Kasumi-1 (cell line): ENCODE measurements at places on chromosomes 1 and 21.
A peak's percentile ranks its signal among the peaks of the same experiment; 100 is the strongest.

DNA sequence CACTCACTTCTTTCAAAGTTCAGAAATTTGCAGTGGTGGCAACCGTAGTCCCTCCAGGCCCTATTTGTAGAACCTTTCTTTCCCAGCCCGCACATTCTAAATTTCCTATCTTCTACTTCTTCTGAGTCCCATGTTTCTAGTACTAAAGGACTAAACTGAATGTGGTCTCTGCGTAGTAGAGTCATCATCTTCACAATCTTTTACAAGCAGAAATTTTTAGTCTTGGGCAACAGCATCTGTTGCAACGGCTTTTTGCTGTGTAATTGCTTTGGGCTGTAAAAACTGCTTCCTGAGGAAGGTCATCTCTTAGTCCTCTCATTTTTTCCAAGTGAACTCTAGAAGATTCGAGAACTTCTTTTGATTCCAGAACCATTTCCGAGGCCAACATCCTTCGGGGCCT lies 23.9 kb downstream of the VAV3 start:
- DNase-seq: peak; percentile 54

DNA sequence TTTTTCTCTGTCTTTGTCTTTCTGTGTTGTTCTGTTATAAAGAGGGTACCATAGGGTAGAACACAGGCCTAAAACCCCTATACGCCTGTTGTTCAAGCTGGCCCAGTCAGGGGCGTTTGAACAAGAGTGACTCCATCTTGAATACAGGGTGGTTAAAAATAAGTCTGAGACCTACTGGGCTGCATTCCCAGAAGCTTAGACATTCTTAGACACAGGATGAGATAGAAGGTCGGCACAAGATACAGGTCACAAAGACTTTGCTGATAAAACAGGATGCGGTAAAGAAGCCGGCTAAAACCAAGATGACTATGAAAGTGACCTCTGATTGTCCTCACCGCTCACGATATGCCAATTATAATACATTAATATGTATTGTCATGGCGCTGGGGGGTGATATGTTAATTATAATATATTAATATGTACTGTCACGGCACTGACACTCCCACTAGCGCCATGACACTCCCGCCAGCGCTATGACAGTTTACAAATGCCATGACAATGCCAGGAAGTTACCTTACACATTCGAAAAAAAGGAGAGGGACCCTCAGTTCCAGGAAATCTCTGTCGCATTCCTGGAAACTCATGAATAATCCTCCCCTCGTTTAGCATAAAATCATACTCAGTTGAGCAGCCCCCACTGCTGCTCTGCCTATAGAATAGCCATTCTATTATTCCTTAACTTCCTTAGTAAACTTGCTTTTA lies 58.5 kb upstream of the KLHDC7A start:
- DNase-seq: no peak

GRCh38 chr1:36938819-36939218 lies 95.5 kb downstream of the GRIK3 start:
- no peak for DNase-seq

DNA sequence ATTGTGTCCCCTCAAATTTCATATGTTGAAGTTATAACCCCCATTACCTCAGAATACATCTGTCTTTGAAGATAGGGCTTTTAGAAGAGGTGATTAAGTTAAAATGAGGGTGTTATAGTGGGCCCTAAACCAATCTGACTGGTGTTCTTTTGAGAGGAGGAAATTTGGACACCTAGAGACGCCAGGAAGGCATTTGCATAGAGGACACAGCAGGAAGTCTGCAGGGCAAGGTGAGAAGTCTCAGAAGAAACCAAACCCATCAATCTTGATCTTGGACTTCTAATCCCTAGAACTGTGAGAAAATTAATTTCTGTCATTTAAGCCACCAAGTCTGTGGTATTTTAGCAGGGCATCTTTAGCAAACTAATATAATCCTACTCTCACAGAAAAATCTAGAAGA lies 13.0 kb downstream of the GOLPH3L start:
- no peak for DNase-seq

- DNase-seq: no peak
These were observed 31.3 kb downstream of the ZBTB8B start for GRCh38 chr1:32496127-32496526.

GRCh38 chr1:72286401-72286800 lies 4.1 kb upstream of the NEGR1 start:
- no peak for DNase-seq

GRCh38 chr1:109279615-109280278 lies 3.2 kb downstream of the PSRC1 start:
- DNase-seq: no peak

DNA sequence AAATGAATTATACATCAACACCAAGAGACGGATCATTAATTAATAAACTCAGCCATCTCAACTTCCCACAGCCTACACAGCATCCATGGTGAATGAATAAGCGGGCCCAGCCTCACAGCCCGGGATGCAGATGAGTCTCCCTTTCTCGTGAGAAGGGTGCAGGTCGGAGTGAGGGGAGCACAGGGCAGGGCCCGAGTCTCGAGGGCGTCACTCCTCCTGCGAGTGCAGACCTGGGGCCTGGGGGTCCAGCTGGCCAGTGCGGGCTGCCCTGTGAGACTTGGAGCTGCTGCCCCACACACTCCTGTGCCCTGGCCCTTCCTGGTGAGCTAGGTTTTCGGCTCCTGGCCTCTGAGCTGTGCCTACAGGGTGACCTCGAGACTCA lies 74.7 kb downstream of the AJAP1 start:
- no peak for DNase-seq

DNA sequence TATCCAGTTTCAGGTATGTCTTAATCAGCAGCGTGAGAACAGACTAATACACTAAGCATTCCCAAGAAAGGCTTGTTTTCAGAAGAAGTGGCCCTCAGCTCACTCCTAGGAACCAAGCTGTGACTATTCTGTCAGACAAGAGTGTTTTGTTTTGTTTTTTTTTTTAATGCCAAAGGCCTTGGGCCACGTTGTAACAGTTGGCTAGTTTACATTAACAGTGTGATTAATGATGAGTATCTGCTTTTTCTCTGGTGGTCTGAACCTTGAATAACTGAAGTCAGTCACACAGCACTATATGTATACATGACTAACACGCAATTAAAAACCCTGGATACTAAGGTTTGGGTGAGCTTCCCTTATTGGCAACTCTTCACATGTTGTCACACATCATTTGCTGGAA lies 21.9 kb downstream of the DPYD start:
- DNase-seq: no peak

DNA sequence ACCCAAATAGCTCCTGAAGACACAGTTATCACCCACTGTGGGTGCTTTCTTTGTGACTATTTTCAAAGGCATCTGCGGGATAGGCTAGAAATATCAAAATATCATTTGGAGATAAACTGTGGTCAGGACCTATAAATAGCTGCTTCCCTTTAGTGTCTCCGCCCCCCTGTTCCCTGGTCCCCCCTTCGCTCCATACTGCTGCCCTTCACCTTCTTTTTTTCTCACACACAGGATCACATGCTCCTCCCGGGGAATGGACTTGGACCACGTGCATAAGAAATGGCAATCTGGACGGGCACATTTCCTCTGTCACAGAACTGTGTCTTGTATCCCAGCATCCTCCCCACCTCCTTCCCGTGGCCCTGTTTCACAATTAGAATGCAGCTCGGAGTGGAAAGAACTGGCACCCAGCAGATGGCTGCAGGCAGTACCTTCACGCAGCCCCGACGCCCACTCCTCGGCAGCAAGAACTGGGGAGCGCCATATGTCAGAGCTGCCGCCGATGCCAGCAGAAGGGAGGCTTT lies 68.8 kb upstream of the SSX2IP start:
- DNase-seq: peak; percentile 18

DNA sequence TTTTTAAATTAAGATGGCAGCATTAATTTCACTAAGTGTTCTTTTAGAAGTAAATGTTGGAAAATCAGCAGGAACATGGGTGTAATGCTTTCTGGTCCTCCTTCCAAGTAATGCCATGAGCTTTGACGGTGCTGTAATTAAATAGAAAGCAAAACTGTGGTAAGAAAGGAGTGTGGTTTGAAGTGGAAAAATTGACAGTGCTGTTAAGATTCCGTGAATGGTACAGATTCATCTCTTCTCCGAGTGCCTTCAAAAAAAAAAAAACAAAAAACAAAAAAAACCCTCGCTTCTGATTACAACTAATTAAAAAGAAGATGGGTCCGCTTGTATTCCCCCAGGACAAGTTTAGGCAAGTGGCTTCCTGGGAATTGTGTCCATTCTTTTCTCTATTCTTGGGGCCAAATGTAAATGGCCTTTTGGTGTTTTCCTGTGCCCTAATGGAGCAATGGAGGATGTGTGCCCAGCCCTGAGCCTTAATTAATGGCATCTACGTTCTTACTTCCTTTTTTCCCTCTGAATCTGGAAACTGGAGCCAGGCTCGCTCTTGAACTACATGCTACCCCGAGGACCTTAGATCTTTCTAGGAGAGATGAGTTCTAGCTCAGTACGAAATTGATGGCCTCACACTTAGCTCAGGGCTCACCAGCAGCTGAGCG lies 5.1 kb downstream of the LMO4 start:
- DNase-seq: peak; percentile 33

- DNase-seq: no peak
These were observed 136.7 kb upstream of the HOOK1 start for GRCh38 chr1:59678040-59678439.

DNA sequence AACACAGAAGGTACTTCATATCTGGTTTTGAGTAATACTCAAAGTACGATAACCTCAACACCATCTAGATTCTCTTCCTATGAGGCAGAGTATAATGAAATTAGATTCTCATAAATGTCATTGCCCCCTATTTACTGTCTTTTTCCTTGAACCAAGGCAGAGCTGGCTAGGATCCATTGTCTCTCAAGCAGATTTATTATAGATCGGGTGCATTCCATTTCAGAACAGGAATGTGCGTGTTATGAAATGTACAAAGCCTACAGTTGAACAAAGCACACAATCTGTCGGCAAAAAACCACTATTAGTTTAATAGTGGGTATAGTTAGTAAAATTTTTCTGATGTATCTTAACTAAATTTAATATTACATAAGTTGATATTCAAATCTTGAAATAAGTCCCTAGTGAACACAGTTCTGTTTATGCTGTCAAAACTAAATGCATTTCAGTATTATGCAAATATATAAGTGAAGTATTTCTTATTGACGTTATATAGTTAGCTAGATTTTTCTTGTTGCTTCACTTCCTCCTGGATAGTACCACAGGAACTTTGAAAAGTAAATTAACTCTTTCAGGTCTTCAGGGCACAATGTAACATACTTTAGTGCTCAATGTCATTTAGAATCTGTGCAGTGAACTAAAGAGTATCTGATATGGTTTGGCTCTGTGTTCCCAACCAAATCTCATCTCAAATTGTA lies 92.1 kb downstream of the DDAH1 start:
- DNase-seq: peak; percentile 20

DNA sequence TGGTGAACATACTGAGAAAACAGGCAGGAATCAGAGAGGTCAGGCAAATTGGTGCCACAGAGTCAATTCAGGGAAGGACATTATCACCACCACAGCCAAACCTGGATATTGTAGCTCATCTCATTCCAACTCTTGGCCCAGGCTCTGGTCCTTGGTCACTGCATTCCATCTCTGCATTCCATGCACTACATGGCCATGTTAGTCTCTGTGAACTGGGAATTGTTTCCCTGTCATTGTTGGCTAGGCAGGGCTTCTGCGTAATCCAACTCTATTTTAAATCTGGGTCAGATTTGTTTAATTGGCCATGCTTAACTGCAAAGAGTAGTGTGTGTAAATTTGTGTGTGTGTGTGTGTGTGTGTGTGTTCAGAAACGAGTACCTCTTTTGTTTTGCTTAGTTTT lies 837.6 kb upstream of the ADAMTS5 start:
- no peak for DNase-seq

- no peak for DNase-seq
These were observed 2.8 kb upstream of the SLC2A1 start for GRCh38 chr1:42961312-42962091.

- DNase-seq: no peak
These were observed 557.2 kb upstream of the BEND5 start for GRCh38 chr1:49333906-49334305.

GRCh38 chr1:219099307-219099706 lies 74.4 kb upstream of the LYPLAL1 start:
- DNase-seq: no peak

DNA sequence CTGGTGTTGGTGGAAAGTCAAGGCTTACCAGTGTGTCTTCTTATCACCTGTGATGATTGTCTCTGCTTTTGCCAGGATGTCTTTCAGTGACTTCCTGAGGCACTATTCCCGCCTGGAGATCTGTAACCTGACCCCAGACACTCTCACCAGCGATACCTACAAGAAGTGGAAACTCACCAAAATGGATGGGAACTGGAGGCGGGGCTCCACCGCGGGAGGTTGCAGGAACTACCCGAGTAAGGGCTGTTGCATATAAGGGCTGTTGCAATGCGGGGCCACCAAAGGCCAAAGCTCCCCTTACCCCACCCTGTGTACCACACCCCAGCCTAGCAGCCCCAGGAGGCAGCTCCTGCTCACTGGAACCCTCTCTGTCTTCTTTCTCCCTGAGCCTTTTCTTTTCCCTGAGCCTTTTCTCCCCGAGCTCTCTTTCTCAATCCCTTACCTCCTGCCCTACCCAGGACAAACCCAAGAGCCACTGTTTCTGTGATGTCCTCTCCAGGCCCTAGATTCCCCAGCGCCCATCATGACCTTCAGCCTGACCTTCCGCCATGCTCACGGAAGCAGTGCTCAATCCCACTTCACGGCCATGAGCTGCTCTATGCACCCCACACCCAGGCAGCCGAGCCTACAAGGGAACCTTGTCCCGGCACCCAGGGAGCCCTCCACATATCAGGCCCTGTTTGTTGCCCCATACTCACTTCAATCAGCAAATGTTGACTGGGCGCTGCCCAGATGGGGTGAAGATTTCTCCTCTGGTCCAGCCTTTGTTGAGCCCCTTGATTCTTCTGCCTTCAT lies 40.6 kb downstream of the CAPN2 start:
- no peak for DNase-seq

DNA sequence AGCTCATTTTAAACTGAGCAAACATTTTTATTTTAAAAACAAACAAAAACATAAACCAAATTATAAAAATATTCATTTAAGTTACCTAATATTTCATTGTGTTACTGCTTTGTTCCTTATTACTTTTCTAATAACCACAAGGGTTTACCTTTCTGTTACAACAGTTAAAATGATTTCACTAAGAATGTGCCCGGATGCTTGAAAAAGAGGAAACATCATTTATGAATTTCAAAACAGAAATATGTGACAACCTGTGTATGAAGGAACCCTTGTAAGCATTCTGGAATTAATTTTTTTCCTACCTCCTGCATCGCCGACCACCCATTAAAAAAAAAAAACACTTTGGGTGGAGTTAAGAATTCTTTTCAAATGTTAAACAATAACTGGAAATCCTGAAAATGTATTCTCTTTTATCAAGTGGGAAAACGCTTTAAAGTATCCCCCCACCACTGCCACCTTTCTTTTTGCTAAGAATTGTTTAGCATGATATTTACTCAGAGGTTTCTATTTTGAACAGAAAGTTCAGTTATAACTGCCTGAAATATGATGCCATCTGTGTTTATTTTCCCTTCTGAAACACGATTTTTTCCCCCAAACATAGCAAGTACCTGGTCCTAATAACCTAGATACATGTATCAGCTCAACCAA lies 9.1 kb downstream of the CYYR1 start:
- DNase-seq: no peak
